ENCODE measurements at places on chromosomes 3 and 15.

- no peak for DNase-seq
Measured at GRCh38 chr15:37788330-37788729, 146.1 kb upstream of the TMCO5A start.

DNA sequence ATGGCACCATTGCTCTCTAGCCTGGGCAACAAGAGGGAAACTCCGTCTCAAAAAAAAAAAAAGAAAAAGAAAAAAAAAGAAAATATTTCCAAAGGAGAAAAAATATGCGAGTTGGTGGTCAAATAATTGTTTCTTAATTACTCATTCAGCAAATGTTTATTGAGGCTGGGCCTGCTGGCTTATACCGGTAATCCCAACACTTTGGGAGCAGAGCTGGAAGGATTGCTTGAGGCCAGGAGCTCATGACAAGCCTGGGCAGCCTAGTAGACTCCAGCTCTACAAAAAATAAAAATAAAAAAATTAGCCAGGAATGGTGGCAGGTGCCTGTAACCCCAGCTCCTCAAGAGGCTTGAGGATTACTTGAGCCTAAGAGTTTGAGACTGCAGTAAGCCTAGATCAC lies 4.1 kb downstream of the KNL1 start:
- DNase-seq = no peak

- no peak for DNase-seq
Measured at GRCh38 chr3:27639271-27639670, 82.9 kb downstream of the EOMES start.

DNA sequence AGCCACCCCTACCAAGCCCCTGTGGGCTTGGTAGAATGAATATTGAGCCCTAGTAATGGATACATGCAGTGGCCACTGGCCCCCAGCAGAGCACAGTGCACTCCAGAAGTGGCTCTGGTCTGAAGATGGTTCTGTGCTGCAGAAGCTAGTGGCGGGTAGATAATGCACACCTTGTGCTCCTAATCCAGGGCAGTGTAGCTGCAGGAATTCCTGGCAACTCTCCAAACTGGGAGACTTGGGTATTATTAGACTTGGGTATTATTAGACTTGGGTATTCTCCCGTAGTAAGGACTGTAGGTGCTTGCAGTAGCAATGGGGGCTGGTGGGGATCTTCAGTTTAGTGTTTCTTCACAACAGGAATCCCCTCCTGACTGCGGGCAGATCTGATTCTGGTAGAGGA lies 34.7 kb downstream of the NUSAP1 start:
- DNase-seq = no peak

GRCh38 chr3:129911261-129911861 lies 17.9 kb upstream of the TMCC1 start:
- no peak for DNase-seq

DNA sequence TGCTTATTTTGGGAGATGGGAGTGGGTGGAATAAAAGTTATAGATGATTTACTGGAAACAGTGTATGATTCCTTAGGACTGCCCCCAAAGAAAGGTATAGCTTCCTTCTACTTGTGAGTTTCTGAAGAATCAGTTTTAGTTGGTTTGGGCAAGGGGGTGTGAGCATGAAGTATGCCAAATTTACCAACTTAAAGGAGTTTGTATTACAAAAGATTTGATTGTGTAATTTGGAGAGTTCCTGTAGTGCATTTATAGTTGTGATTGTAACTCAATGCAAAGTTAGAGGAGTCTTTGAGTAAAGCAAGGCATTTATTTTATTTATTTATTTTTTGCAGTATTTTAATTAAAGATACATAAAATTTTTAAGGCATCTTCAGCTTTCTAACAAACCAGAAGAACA lies 42.8 kb downstream of the TSC22D2 start:
- DNase-seq = no peak

DNA sequence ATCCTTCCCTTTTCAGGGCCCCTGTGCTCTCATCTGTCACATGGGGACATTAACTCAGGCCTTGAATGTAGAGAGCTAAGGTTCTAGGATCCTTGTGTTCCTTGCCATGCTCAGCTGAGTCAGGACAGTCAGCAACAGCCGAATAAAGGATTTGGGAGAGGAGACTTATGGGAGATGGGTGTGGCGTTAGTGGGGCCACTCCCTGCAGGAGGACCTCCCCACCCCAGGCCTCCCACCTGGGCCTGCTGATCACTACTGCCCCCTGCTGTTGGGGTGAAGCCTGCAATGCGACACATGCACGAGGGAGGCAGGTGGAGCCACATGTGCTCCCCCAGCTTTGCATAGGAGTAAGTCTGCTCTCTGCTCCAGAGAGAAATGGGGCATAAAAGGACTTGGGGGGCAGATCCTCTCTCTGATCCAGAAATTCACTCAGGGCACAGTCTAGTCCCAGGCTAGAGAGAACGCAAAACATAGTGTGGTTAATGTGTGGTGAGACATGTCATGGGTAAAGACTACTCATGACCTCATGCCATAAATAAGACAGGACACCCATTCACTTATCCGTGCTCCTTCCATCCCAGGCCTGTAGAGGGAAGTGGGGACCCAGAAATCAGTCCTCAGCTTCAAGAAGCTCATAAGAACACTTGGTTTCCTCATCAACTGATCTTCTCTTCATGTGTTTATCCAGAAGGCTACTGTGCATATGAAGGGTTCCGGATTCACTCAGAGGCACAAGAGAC lies 19.4 kb downstream of the RBP1 start:
- no peak for DNase-seq

DNA sequence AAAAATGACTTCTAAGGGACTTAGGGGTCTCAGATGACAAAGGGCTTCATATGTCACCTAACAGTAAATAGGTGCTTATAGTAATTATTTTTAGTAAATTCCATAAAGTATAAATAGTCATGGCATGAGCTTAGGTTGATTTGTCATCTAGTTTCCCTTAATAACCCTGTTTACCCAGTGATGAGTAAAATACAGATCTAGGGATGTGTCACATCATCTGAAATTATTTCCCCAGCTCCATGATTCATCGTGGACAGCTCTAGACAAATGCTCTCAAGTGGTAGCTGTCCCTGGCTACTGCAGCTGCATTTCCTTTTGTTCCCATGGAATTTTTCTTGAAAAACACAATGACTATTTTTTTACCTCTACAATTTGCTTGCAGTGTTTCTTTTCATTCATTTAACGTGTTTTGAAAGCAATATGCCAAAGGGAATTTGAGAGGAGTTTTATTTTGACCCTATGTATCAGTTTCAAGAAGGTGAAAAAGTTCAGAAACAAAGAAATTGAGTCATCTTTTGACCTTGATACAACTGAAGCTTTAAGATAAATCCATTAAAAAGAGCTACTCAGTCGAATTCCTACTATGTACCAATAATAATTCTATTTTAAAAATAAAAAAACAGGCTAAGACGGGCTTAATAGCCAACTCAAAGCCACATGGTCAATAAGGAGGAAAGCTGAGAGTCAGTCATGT lies 241.6 kb downstream of the KCNMB2 start:
- no peak for DNase-seq

- DNase-seq = no peak
Measured at GRCh38 chr15:84671211-84671610, 13.2 kb upstream of the NMB start.

- DNase-seq = no peak
Measured at GRCh38 chr3:66035763-66036477, 2.8 kb downstream of the MAGI1 start.

GRCh38 chr3:32685543-32686185 lies 676 bp downstream of the CNOT10 start:
- no peak for DNase-seq

- DNase-seq = no peak
Measured at GRCh38 chr15:35499723-35500122, 46.2 kb downstream of the DPH6 start.

GRCh38 chr3:172182797-172183196 lies 143.4 kb downstream of the FNDC3B start:
- no peak for DNase-seq

DNA sequence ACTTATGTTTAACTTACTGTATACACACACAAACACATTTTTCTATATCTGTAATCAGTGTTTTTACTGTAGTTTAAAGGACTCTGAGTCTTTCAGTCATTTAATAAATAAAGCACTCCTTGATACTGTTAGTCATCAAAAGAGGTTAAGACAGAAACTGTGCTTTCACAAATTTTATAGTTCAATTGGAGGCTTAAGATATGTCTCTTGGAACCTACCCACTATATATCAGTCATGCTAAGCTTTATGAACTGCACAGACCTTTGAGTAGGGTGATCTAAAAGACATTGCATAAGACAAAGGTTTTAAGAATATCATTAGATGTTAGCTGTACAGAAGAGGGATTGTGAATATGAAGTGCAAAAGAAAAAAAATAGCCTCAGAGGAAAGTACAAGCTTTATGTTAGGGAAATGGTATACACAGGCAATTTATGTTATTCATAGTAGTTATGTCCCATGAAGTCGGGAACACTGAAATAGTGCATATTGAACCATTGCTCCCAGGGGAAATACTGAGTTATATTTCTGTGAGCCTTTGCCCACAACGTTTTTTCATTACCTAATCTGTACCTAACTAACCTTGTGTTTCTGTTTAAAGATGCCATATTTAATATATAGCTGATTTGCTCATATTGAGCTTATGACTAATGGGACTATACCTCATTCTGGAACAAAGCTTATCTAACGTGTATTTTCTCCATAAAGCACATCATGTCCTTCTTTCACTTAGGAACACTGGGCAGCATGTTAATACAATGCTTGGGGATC lies 19.7 kb downstream of the CHMP2B start:
- no peak for DNase-seq

DNA sequence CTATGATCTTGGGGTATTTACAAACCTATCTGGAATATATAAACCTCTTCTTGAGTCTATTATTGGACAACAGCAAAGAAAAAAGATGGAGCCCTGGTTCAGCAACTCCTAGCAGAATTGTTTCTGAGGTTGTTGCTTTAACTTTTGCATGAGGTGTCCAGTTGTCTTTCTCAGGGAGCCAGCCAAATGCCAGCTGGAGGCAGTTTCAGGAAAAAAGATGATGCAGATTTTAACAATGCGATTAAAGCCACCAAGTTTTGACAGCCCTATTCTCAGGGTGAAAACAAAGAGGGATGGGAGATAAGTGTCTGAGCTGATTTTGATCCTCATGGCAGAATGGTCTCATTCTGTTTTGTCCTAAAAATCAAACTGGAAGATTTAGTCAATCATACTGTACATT lies 181.6 kb upstream of the RASGRP1 start:
- no peak for DNase-seq

DNA sequence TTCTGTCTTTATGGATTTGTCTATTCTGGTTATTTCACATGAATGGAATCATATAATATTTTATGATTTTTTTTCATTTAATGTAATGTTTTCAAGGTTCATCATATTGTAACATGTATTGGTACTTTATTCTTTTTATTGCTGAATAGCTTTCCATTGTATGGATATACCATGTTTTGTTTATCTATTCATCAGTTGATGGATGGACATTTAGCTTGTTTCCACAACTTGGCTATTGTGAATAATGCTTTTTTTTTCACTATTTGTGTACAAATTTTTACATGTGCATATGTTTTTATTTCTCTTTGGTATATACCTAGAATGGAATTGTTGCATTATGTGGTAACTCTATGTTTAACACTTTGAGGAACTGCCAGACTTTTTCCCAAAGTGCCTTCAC lies 64.7 kb downstream of the PFN2 start:
- DNase-seq = no peak

GRCh38 chr3:120642368-120642948 lies 39.6 kb downstream of the HGD start:
- no peak for DNase-seq

- DNase-seq = no peak
Measured at GRCh38 chr15:59191855-59192237, 14.8 kb upstream of the LDHAL6B start.

- no peak for DNase-seq
Measured at GRCh38 chr3:117547956-117548550, 838.5 kb downstream of the TUSC7 start.

- DNase-seq = no peak
Measured at GRCh38 chr3:160950542-160950941, 154.6 kb downstream of the B3GALNT1 start.

DNA sequence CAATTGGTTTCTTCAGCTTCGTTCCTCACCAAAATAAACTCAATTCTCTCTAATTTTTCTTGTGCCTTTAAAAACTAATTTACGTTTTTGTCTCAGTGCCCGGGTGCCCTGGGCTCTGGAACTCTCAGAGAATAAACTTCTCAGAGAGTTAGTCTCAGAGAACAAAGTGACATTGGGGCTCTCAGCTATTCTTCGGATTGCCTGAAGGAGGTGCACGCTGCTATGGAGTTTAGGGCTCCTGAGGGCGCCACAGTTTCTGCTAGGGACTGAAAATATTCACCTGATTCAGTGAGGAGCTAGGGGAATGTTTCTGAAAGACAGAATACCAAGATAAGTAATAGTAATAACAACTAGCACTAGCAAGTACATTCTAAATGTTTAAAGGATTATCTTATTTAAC lies 22.7 kb downstream of the ZIC4 start:
- DNase-seq = no peak

DNA sequence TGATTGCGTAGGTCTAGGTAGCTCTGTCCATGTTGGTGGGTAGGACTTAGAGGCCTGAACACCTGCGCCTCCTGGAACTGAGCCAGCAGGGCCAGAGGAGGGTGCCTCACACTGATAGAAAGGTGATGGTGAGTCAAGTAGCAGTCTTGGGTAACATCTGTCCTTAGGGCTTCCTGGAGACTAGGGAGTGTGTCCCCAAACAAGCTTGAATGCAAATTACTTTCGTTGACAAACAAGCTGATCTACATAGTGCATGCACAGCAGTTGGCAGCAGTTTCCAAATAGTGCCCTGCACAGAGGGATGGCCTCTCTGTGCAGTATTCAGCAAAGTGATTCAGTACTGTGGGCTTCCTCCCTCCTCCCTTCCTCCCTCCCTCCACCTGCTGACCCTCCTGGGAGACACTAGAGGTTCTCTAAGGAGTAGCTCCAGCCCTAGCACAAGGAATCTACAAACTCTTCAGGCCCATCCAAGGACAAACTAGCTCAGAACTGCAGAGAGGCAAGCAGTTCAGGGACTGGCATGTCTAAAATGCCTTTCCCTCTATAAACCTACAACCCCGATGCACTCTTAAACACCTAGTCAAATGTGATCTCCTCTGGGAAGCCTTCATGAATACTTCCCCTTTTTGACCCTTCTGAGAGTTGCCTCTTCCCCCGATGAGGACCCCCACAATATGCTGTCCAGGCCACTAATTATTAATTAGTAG lies 61.0 kb downstream of the TLE3 start:
- DNase-seq = no peak

DNA sequence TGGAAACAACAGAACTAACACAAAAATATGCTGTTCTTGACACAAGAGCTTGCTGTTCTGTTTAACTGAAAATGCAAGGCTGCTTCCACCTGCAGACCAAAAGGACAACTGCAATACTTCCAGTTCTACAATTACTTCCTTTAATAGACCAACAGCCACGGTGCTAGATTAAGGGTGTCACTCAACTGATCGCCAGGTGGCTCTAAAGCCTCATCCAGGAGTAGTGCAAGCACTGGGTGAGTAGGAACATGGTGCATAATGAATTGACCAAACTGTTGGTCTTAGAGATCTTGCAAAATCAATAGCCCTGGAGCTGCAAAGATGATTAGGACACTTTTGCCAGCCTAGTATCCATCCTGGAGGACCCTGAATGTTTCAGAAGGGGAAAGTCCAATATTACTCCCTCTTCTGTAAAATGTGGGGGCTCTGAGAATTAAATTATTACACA lies 3.6 kb upstream of the CLDN16 start:
- no peak for DNase-seq

GRCh38 chr15:29942143-29942542 lies 119.9 kb upstream of the TJP1 start:
- DNase-seq = no peak

GRCh38 chr15:74392451-74392830 lies 25.0 kb upstream of the CYP11A1 start:
- DNase-seq = no peak

GRCh38 chr3:49716169-49716568 lies 3.3 kb downstream of the AMIGO3 start:
- DNase-seq = no peak
